ENCODE measurements at places on chromosomes 2 and 18.

DNA sequence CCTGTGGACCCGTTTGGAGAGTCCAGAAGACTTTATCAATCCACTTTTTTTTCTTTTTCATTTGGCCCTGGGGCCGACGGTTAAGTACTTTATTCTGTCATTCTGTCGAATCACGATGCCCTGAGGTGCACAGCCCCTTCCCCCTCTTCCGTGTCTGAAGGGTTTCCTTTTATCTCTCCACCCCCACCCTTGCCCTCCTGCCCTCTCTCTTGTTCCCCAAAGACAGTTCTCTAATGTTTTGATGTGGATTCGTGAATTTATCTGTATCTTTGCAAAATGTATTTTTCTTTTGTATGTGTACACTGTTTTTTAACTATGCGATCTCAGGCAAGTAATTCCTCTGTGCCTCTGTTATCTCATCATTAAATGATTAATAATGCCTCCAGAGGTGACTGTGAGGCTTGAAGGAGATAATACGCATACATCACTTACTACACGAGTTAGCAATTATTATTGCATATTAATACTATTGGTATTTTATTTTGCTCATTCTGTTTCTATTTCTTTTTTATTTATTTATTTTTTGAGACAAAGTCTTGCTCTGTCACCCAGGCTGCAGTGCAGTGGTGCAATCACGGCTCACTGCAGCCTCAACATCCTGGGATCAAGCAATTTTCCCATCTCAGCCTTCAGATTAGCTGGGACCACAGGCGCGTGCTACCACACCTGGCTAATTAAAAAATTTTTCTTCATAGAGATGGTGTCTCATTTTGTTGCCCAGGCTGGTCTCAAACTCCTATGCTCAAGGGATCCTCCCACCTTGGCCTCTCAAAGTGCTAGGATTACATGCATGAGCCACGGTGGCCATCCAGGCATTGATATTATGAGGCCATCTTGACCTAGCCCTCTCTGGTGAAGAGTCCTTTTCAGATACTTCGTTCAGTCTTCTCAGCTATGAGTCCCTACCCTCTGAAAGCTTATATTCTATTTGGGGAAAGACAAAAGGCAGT is 1.4 kb upstream of the CASP8 start:
- DNase-seq, result no peak

DNA sequence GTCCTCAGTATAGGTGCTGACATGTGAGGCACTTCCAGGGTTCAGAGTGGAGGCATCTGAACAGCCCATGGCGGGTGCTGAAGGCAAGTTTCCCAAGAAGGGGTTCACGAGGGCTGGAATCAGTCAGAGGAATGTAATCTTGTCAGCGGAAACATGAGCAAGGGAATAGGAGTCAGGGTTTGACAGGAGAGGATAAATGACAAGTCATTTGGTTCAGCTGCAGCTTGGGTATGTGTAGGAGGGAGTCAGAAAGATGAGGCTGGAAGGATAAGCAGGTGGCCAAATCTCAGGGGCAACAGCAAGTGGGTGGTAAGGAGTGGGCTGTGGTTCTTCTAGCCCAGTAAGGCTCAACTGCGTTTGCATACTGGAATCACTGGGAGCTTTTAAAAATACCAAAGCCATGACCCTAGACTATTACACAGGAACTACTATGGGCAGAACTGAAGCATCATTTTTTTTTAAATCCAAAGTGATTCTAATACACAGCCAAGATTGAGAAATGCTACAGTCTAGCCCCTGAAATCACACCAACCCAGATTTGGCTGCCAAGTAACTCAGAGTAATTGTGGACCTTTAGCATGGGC is 41.8 kb upstream of the NAB1 start:
- no peak for DNase-seq

DNA sequence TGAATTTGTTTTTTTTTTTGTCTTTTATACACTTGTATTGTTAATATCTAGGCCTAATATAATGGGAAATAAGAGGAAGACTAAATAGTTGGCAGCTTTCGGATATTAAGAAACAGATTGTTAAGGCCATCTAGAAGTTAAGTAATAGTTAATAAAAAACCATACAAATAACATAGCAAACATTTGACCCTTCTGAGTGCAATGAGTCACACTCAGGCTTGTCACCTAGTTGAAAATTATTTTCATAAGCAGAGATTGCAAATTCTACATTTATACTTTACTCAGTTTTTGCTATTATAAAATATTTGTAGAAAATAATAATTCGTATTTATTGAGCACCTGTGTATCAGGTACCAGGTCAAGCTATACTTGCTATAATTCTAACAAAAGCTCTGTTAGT is 2.4 kb downstream of the NUP35 start:
- DNase-seq, result no peak

- DNase-seq, result no peak
Observed at GRCh38 chr18:74139888-74140287, 7.7 kb downstream of the FBXO15 start.

- DNase-seq, result no peak
Observed at GRCh38 chr2:170815746-170816503, 762 bp upstream of the GAD1 start.

DNA sequence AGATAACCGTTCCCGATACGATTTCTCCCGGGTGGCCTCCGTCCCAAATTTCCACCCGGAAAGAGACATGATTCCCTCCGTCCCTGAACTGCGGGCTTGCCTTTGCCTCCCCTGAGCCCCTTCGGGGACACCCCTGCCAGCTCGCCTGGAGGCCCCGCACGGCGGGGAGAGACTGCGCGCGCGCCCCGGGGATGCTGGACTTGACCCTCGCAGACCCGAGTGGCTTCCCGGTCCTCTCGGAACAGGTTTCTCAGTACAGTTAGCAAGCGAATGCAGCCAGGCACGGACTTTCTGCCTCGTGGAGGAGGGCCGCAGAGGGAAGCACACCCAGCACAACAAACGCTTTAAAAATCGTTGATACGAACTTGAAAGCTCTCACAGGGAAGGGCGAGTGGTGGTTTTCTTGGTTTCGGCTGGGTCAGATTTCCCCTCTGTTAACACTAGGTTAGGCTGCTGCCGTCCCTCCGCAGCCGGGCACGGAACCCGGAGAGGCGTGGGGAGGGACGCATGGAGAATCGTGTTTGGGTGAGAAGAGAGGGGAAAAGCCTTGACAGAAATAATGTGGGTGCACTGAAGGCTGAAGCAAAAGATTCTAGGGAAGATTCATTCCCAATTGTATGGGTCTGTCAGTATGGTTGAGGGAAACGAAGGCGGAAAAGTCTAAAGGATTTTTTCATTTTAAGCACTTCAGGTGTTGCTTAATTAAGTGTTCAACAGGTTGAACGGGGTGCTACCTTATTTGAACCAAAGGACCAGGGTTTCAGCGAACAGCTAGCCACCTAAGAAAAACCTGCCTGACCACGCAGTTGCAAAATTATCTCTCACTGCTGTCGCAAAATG is 916 bp downstream of the TNFRSF11A start:
- DNase-seq, result no peak

DNA sequence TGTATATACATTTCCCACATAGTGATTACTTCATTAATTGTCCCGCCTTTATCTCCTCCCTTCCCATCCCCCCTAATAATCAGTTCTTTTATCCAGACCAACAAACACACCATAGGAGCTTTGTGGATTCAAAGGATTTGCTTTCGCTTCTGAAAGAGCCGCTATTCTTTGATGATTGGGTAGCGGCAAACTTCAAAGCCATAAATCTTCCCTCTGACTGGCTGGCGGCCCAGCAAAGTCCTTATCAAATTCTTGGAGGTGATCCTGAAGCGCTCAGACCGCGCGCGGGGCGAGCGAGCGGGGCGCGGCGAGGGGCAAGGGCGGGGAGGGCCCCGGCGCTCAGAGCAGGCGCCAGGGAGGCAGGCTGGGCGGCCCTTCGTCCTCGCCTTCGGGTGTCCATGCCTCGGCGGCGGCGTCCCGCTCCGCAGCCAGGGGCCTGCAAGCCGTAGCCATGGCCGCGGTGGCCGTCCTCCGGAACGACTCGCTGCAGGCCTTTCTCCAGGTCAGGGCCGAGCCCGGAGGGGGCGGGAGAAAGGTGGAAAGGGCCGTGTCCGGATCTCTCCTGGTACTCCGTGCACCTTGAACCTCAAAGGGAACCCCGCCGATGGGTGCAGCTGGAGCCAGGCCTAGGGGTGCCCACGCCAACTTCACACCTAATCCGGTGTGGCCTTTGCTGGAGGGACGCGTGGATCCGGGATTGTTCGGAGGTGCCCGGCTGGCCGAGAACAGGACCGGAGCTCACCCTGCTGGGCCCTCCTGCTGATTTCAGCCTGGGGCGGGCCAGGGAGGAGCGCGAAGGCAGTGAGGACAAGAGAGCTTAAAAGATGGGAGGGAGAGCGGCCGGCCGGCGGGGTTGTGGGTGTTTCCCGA is at the start of gene SP5:
SP5 (plus strand) TSS at position 276 of the 870 bp plus-strand sequence; CDS start at position 452, 176 bp downstream.
- DNase-seq, result no peak

DNA sequence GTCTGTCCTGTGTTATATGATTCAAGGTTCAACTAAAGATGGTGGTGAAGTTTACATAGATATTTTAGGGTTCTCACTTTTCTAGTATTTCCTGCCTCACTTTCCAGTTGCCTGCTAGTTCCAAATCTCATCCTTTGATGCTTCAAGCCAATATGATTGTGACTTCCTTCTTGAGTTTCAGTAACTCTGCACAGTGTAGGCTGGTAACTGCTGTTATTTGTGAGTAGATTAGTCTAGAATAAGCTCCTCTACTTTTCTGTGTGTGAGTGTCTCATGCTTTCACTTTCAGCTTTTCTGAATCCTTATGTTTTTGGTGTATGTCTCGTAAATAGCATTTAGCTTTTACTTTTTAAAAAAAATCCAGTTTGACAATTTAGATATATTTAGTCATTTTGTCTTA is 42.6 kb downstream of the GALNT1 start:
- DNase-seq, result no peak

DNA sequence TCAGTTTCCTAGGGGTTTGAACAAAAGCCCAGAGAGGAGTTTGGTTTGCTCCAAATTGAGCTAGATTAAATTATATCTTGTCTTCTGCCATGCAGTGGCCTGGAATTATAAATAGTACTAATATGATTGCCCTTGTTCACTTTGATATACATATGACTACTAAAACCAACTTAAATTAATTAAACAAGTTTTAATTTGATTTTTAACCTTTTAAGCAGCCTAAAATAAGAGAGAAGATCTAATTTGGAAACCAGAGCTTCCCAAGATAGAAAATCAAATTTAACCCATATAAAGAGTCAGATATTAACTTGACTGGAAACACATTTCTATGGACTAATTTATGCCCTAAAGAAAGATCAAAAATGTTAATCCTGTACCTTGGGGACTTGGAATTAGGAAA is 444.5 kb upstream of the SLC8A1 start:
- no peak for DNase-seq

- DNase-seq, result no peak
Observed at GRCh38 chr18:70127359-70127758, 78.1 kb downstream of the RTTN start.

DNA sequence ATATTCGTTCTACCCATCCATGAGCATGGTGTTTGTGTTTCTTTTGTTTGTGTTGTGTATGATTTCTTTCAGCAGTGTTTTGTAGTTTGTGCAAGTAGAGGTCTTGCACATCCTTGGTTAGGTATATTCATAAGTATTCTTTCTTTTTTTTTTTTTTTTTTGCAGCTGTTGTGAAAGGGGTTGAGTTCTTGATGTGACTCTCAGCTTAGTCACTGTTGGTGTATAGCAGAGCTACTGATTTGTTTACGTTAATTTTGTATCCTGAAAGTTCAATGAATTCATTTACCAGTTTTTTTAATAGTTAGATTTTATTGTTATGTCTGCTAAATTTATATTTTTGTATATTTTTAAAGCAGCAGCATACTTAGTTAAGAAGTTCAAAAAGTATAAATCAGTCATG is 834.4 kb upstream of the NRXN1 start:
- no peak for DNase-seq

DNA sequence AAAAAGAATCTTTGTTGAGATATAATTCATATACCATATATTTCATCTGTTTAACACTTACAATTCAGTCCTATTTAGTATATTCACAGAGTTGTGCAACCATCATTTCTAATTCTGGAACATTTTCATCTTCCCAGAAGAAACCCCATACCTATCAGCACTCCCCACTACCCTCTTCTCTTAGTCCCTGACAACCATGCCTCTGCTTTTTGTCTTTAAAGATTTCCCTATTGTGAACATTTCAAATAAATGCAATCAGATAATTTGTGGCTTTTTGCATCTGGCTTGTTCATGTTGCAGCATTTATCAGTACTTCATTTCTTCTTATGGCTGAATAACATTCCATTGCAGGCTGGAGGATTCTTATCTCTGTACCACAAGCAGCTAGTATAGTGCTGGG is 305.9 kb upstream of the MEX3C start:
- no peak for DNase-seq

GRCh38 chr2:106314444-106314843 is 120.3 kb upstream of the UXS1 start:
- DNase-seq, result no peak

DNA sequence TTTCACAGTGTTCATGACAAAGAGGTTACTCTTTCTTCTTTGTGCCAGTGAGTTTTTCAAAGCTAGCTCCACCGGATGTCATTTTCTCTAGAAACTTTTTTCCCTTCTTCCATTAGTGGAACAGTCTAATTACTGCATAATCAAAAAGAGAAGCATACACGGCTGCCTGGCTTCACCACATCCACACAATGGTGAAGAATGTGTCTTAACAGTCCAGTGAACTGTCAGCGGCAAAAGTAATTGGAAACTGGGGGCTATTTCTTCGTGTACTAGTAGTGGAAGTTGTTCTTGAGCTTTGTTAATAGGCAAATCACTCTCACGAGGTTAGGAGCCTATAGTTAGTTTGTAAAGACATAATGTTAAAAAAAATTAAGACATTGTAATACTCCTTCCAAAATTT is 32.9 kb upstream of the PIK3C3 start:
- no peak for DNase-seq

GRCh38 chr2:98777076-98777475 is 46.1 kb upstream of the MGAT4A start:
- no peak for DNase-seq

GRCh38 chr2:219570924-219571310 is 422 bp downstream of the OBSL1 start:
- DNase-seq, result no peak

- DNase-seq, result no peak
Observed at GRCh38 chr18:3593381-3593903, 143.5 kb downstream of the TGIF1 start.

DNA sequence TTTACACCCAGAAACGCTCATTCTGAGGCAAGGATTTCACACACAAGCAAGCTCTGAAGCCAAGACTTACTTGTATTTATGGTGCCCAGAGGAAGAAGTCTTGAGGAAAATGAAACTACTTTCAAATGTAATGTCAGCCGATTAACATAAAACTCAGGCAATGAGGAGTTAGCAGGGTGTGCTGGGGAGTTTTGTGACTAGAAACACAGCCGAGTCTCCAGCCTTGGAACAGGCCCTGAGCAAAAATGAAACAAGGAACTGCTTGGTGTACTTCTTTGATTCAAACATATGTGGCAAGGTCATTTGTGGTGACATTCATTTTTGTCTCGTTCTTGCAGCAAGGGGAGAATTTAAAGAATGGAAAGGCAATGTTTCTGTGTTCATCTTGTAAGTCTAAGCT is 4.5 kb downstream of the DYTN start:
- no peak for DNase-seq
